ENCODE measurements at places on chromosomes 12 and 14.

DNA sequence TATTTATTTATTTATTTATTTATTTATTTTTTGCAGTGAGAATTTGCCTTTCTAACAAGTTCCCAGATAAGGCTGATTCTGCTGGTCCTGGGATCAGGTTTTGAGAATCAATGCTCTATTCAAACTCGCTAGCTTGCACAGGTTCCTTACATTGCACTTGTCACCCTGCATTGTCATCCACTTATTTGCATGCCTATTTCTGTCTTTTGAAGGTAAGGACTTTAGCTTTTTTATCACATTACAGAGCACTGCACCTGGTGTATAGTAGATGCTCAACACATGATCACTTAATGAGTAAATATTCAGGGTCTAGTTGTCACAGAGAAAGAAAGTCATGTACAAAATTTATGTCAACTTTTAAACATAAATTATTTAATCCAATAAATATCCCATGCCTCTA lies 219.7 kb upstream of the BTG1 start:
- no peak for DNase-seq

GRCh38 chr12:67692966-67693365 lies 44.4 kb downstream of the DYRK2 start:
- DNase-seq, result no peak

GRCh38 chr14:69079188-69079742 lies 73.7 kb downstream of the DCAF5 start:
- no peak for DNase-seq

DNA sequence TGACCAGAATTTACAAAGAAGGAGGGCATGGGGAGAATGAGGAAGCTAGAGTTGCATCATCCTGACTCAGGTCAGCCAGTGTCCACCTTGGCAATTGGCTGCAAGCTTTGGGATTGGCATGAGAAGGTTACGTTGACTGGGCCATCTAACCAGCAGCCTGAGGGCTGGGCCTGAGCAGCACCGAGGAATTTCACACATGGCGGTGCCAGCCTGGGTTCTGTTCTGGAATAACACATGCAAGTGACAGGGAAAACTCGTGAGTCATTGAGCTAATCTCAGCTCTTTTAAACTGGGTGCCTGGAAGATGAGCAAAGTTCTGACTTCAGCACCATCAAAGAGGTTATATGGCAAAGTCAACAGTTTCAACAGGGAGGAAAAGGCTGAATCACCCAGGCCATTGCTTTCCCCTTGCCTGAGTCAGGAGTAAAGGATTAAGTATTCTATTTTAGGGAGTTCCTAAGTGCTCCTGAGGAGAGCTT lies 543.2 kb upstream of the TBX3 start:
- DNase-seq, result no peak

DNA sequence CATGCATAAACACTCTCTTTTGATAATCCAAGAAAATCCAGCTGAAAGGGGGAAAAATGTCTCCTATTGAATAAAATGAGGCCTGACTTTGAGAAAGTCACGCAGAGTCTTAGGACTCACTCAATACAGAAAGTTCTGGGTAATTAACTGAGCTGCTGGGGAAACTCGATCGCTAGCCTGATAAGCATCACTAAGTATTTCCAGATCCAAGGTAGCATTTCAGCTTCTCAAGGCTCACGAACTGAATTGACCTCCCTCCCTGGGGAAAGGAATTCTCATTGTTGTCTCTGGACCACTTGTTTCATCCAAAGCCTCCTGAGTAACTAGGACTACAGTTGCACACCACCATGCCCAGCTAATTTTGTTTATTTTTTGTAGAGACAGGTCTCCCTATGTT lies 13.8 kb upstream of the ANAPC5 start:
- no peak for DNase-seq

DNA sequence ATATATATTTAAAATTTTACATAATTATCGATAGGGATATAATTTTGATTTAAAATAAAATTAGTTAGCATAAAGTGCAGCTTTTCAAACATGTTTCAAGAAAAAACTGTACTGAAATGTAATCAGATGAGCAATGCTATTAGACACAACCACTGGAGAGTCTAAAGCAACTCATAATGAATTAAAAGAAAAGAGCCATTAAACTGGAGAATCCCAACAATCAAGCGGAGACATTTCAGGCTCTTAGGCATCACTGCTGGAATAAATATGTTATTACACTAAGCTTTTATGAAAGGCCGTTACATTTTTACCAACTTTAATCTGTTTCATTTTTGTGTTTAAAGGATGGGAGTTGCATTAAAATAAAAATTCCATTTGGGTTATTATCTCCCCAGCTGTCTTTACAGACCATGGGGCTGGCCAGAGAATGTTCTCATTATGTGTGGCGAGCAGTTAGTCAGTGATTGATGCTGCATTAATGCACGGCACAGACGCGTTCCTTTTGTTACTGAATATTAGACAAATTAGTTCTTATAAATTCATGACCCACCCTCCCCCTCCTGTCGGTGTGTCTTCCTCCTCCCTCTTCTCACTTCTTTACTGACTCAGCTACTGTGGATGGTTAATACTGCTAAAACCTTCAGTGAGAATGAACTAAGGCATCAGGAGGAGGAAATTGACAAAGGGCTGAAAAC lies 156.8 kb downstream of the PDZRN4 start:
- no peak for DNase-seq

DNA sequence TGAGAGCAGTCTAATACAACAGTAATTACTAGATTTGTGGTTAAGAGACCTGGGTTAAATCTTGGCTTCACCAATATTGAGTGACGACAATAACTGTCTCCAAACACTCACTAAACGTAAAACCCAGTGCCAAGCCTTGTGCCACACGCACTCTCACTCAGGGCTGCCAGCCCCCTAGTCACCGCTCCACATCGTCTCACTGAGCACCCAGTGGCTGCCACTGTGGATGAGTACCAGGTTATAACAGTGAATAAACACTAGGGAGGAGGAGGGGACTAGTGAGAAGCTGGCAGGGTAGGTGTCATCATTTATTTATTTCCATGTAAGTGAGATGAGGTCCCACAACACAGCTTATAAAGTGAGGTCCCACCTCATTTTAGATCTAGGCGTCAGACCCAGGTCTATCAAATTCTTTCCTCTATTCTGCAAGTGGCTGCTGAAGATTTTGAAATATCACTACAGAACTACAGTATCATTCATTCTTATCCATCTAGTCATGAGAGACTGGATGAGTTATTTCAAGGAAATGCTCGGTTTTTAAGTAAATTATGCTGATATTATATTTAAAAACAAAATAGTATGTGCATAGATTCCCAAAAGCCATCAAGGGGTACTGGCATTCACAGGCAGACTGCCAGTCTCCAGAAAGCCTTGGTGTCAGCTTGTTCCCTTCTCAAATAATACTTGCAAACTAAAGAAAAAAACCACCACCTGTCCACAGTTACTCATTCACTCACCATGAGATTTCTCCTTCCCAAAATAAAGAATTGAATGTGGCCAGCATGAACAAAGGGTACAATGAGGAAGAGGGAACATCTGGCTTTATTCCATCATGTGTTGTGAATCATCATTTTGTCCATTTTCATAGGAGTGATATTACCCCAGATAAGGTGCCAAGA lies 84.0 kb downstream of the PTPN21 start:
- DNase-seq, result no peak

DNA sequence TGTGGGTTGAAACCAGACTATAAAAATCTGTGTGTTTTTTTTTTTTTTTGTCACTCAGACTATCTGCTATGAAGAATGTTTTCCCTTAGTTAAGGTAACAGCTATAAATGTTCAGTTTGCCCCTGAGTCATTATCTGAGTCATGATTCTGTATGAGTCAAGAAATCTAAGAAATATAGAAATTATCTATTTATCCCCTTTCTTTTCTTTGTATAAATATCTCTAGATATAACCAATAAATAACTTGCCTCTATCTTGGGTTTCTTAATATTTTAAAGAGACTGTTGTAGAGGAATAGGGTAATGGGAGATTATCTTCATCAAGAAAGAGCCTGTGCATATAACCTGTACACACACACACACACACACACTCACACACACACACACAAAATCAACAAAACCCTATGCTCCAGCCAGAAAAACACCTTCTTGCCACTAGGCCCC lies 161.7 kb upstream of the EEA1 start:
- no peak for DNase-seq

- no peak for DNase-seq
These were observed at the start of gene EMP1 for GRCh38 chr12:13196130-13196921. TSS of gene EMP1 (plus strand) at chr12:13196726. CDS start at chr12:13211511, 14,785 bp downstream.

DNA sequence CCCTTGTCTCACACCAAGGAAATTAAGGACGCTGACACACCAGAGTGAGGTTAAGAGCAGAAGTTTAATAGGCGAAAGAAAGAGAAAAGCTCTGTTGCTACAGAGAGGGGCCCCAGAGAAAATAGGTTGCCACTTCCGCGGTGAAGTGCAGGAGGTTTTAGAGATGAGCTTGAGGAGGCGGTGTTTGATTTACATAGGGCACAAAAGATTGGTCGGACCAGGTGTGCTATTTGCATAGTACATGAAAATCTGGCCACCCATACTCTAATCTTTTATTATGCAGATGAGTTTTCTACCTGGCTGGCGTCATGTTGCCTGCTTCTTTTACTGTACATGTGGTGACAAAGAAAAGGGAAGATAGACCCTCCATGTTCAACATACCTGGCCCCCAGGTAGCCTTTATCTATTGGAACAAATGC lies 23.3 kb upstream of the MYF6 start:
- DNase-seq, result no peak

DNA sequence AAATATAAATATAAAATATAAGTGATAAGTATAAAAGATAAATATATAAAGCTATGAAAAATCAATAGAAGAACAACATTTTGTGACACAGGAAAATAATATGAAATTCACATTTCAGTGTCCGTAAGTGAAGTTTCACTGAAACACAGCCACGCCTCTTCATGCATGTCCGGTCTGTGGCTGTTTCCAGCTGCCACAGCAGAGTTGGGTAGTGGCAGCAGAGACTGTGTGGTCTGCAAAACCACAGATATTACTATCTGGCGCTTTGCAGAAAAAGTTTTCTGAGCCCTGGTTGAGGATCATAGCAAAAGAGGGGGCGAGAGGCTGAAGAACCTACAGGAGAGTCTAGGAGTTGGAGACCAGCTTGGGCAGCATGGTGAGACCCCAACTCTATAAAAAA lies 780 bp downstream of the SERPINA4 start:
- no peak for DNase-seq

DNA sequence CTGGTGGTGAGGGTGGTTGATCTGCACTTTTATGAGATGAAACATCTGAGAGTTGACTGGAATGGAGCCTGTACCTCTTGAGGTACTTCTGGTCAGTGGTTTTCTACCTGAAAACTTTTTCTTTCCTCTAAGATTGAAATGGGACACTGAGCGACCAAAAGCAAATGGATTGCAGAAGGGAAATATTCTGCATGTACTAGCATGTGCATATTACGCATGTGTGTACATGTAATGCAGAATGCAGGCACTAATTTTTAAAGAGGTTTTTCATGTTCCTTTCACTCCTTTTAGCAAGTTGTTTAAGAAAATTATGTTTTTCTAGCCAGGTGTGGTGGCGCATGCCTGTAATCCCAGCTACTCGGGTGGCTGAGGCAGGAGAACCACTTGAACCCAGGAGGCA lies 28.7 kb upstream of the EID3 start:
- no peak for DNase-seq

DNA sequence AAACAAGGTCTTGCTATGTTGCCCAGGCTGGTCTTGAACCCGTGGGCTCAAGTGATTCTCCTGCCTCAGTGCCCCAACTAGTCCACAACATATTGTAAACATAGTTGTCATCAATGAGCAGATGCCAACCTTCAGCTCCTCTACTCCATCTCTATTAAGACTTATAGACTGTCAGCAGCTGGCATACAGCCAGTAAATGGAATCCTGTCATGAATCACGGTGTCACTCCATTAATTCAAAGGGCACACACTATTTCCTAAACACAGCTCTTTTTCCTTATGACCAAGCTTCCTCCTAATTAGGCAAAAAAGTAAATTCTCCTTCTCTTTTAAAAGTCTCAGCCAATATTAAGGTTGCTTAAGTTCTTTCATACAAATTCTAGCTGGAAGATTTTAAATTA lies 111.2 kb downstream of the ITPR2 start:
- DNase-seq, result no peak

- no peak for DNase-seq
These were observed 265.5 kb downstream of the ATP23 start for GRCh38 chr12:58206876-58207275.

DNA sequence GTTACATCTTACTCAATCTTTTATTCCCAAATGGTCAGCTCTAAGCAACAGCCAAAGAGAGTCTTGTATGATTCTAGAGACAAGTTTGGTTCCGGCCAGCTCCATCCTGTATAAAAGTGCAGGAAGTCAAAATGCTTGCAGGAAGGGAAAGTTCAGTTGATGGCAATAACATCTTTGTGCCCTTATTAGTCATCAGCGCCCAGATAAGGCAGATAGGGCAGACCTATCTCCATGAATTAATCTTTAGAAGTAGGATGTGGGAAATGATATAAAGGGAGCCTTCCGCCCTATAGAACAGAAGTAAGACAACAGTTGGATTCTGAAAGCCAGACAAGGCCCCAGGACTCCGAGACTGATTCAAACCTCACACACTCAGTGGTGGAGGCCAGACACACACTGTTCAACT lies 6.4 kb downstream of the GNS start:
- no peak for DNase-seq

DNA sequence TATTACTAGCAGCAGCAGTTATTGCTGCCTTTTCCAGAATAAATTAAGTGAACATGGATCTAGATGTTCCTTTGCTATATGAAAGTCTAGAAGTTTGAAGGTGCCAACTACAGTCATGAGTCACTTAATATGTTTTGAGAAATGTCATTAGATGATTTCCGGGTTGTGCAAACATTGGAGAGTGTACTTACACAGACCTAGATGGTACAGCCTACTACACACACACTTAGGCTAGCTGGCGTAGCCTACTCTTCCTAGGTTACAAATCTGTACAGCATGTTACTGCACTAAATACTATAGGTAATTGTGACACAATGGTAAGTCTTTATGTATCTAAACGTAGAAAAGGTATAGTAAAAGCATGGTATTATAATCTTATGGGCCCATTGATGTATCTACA lies 368.1 kb downstream of the PDZRN4 start:
- no peak for DNase-seq

- DNase-seq, result no peak
These were observed 98.2 kb downstream of the DICER1 start for GRCh38 chr14:95059126-95059525.

- no peak for DNase-seq
These were observed 52.6 kb downstream of the LRP6 start for GRCh38 chr12:12214201-12214600.

- no peak for DNase-seq
These were observed 18.7 kb upstream of the CPM start for GRCh38 chr12:68951652-68952051.
